Stimulated activated CD4-positive, alpha-beta T cell treated with anti-CD3 and anti-CD28 coated beads, Interleukin-4, amount 100 ng/mL, for 4 hours (primary cell): ENCODE measurements at places on chromosomes 2 and 18.

DNA sequence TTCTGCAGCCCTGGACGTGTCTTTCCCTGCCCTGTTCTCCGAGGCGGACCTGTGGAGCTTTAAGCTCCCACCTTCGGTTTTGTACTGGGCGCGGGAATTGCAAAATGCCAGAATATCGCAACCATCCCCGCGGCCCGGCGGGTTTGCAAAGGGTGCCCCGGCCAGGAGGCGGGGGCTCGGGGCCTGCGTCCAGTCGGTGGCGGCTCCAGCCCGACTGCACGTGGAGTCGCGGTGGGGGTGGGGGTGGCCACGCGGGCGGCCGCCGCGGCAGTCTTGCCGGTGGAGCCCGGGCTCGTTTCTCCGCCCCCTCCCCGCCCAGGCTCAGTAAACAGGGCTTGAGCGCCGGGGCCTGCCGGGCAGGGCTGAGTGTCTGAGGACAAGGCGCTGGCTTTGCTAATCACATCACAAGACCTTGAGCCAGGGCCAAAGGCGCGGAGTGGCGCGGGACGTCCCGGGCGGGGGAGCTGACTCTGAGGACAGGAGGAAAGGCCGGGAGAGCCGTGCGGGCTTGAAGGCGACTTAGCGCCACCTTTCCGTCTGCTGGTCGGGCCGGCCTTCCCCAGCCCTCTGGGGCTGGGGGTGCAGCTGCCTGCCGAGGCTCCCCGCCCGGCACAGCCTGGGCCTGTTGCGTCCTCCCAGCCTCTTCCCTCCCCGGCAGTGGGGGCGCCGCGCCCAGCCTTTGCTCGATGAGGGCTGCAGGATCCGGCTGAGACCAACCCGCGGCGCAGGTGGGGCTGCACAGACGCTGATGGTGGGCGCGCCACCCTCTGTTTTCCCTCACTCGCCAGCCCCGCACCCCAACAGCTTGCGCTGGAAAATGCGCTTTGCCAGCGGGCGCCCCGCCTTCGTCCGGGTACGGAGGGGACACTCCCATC is 786 bp upstream of the ZFP36L2 start:
- DNase-seq, result peak; percentile 71

DNA sequence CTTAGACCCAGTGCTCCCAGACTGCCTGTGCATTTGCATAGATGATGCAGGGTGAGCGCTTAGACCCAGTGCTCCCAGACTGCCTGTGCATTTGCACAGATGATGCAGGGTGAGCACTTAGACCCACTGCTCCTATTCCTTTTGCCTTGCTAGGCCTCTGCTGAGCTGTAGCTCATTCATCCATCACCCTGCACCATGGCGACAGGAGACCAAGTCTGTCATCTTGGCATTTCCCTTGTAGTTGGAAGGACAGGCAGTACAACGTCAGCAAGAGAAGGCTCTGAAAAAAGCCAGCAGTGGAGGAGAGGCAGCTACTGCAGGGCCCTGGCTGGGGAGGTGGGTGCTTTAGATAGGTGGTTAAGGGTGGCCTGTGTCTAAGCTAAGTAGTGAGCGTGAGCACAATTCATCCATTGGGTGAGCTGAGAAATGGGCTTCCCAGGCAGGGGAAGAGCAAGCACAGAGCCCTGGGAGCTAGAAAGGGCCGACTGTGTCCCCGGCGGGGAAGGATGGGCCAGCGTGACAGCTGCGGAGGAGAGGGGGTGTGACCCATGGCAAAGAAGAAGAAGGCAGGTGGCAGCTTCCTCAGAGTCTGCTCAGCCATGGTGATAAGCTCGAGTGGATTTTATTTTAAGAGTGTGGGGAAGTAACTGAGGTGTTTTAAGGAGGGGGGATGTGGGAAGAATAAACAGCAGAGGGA is 108.8 kb downstream of the LPIN1 start:
- no peak for DNase-seq

DNA sequence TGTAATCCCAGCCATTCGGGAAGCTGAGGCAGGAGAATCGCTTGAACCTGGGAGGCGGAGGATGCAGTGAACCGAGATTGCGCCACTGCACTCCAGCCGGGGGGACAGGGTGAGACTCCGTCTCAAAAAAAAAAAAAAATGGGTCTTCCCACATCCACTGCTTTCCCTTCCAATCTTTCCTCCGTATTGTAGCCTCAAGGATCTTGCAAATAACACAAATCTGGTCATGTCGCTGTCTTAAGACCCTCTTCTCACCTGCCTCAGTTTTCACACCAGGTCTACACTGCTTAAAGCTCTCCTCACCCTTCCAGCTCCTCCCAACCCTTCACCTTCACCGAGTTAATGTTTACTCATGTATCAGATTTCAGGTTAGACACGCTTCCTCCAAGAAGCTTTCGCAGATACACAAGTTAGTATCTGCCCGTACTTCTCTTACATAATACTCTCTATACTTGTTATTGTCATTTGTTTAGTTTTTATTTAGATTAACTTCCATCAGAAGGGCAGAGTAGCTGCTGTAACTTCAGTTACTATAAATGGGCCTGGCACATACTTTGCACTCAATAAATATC is 1.5 kb downstream of the IER3IP1 start:
- no peak for DNase-seq

- no peak for DNase-seq
These were observed 9.0 kb upstream of the FAM136A start for GRCh38 chr2:70310899-70311298.

- DNase-seq, result no peak
These were observed 138.8 kb upstream of the SP5 start for GRCh38 chr2:170576296-170576695.

DNA sequence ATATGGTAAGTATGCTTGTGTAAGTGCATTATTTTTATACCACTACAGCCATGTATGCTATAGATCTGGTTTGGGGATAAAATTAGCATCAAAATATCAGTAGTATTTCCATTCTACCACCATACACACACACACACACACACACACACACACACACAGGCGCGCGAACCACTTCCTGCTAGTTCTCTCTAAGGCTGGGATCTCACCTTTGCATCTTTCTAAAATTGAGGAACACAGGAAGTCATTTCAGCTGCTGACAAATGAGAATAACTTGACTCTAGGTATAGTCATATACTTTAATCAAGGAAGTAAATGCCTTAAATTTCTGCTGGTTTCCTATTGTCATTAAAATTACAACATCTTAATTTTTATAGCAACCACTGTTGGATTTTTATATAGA is 72.5 kb downstream of the RBM43 start:
- DNase-seq, result no peak

DNA sequence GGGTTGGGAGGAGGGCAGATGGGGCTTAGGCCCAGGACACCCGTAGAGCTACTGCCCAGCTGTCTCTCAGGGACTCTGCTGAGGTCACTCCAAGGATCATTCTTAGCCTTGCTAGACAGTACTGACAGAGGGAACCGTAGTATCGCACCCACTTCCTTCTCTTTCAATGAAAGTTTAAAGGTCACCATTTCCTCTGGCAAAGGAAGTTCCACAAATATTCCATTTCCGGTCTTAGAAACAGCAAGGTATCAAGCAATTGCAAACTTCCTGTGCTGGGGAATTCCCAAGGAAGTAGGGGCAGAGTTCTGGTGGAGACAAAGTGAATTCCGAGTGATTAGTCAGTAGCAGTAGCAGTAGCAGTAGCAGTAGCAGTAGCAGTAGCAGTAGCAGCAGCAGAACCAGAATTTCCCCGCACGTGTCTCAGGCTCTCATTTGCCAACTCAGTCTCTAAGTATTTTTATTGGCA is 24.7 kb downstream of the IL1B start:
- DNase-seq, result peak; percentile 13

GRCh38 chr2:166284359-166284758 is 91.4 kb downstream of the SCN9A start:
- DNase-seq, result no peak

- DNase-seq, result no peak
These were observed 248.7 kb downstream of the MEIS1 start for GRCh38 chr2:66683599-66683998.

- DNase-seq, result no peak
These were observed 209.5 kb upstream of the SMAD7 start for GRCh38 chr18:49160079-49160930.

DNA sequence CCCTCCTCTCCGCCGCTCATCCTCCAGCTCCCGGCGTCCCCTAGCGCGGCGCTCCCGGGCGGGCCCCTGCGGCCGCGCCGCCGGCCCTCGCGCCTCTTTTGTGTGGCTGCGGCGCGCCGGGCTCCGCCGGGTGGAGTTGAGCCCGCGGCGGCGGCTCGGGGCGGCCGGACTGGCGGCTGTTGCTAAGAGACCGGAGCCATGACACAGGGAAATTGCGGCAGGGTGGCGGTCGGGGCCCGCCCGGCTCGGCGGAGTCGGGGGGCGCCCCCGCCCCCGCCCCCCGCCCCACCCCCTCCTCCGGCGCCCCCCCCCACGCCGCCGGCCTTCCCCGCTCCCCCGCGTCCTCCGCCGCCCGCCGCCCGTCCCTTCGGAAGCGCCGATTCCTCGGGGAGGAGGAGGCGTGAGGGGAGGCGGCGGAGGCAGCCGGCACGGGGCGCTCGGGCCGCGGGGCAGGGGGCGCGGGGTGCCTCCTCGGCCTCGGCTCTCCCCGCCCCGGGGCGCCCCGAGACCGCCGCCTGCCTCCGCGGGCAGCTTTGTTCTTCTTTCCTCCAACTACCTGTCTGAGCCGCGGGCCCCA is at the start of gene TMEM200C:
TSS of gene TMEM200C (minus strand) at position 224 of the 577 bp plus-strand sequence. CDS start 3,459 bp downstream, outside the sequence.
- DNase-seq, result no peak

GRCh38 chr2:203340791-203341487 is 12.7 kb downstream of the ABI2 start:
- no peak for DNase-seq

GRCh38 chr2:227515742-227516141 is 43.8 kb downstream of the AGFG1 start:
- DNase-seq, result no peak

- no peak for DNase-seq
These were observed 200.6 kb downstream of the NAPG start for GRCh38 chr18:10726198-10727068.

GRCh38 chr2:6654279-6654678 is 211.4 kb downstream of the CMPK2 start:
- DNase-seq, result no peak

- DNase-seq, result no peak
These were observed 29.9 kb downstream of the LYPD6B start for GRCh38 chr2:149068225-149068995.

DNA sequence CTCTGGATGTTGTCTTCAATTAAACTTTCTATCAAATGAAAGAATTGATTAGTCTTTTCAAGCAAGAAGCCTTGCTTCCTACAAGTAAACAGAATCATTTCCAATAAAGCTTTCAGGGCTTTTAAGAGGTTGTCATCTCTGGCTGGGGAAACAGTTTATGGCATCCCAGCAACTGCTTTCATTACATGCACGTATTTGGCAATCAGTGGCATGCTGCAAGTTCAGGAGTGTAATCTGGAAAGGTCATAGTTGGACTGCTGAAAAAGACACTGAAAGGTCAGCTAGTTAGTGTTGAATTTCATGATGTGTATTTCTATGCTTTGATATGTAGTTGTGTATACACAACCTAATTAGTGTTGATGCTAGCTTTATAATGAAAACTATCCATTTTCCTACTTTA is 332.9 kb downstream of the DSC3 start:
- DNase-seq, result no peak

DNA sequence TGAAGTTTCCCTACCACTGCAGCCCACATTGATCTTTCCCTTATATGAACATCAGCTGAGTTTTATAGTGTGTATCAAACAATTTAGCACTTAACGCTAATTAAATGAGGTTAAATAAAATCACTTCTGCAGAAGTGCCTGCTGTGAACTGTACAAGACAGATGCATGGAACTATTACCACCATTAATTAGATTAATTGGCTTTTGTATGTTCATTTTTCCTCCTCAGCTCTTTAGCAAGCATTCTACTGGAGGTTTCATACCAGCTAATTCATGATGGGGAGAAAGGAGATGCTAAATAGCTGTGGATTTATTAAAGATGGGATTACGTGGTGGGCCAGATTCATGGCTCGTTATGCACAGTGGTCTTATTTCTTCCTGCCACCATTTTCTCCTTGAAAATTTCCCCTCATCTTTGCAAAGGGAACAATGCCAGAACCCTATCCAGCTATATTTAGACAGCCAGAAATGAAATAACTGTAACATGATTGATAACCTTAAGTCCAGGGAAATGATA is 96.7 kb downstream of the CNTNAP5 start:
- DNase-seq, result no peak

DNA sequence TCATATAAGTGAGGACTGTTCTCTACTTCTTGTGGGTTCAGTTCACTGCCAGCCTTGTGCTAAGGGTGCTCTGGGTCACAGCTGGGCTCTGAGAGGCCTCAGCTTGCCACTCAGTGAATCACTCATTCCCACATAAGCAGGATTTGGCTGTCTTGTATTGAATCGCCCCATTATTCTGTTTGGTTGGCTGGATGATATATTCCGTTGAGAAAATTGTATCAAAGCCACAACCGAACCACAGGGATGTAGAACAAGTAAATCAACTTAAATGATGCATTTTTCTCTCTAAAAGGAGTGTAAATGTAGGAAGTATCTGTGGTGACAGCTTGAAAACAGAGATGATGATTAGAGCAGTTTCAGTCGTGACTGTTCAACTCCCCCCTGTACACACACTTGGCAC is 39.6 kb downstream of the TTC39C start:
- no peak for DNase-seq

DNA sequence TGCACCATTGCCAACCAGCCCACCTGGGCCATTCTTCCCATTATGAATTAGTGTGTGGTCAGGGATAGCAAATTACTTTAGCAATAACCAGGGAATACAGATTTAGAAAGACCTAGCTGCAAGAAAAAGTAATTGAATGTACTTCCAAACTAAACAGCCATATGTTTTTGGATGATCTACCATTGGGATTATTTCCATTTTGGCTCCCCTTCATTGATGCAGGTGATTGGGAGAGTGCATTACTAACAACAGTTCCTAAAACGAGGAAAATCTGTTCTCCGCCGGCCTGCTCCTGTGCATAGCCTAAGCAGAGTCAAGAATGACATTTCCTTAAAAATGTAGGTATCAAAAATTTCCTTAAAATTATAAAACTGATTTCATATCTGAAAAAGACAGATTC is 58.5 kb downstream of the MAIP1 start:
- DNase-seq, result no peak

GRCh38 chr2:22326250-22326649 is 1058.7 kb upstream of the KLHL29 start:
- no peak for DNase-seq

DNA sequence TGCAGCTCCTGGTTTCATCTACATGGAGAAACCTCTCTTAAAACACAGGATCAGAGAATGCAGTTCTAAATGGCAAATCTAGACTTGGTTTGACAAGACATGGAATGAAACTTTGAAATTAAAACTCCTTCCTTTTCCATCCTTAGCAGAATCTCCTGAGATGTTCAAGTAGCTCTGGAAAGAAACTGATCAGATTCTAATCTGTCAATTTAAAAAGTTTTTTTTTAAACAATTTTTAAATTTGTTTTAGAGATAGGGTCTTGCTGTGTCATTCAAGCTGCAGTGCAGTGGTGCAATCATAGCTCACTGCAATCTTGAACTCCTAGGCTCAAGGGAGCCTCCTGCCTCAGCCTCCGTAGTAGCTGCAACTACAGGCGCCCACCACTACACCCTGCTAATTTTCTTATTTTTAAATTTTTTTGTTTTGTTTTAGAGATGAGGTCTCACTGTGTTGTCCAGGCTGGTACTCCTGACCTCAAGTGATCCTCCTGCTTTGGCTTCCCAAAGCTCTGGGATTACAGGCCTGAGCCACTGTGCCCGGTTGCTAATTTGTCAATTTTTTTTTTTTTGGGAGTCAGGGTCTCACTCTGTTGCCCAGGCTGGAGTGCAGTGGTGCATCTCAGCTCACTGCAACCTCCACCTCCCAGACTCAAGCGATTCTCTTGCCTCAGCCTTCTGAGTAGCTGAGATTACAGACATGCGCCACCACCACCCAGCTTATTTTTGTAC is 216.7 kb downstream of the TGIF1 start:
- no peak for DNase-seq

GRCh38 chr18:11544060-11544633 is 65.2 kb upstream of the SLC35G4 start:
- no peak for DNase-seq
